ENCODE measurements at places on chromosomes 7 and 10.

DNA sequence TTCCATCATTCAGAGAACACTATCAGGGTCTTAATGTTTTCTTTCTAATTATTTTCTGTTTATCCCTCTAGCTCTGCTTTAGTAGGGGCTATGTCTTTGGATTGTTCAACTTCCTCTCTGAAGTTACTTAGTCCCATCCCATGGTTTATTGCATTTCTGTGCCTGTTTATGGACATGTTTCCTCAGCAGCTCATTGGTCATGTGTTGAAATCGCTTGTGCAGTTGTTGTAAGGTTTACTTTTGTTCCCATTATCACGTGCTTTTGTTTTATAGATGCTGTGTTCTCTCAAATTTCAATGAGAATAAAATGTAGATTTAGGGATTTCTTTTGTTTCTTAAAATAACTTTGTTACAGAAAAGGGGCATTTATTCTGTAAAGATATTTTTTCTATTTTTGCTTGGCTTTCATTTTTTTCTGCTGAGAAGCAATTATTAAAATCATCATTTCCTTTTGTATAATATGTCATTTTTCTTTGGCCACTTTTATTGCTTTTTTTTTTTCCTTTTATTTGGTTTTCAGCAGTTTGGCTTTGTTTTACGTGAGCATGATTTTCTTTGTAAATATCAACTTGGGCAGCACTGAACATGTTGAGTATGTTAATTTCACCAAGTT is 110.9 kb downstream of the CCDC7 start:
- no peak for DNase-seq

- DNase-seq = no peak
These were observed 76.2 kb downstream of the GPR85 start for GRCh38 chr7:113010377-113010776.

DNA sequence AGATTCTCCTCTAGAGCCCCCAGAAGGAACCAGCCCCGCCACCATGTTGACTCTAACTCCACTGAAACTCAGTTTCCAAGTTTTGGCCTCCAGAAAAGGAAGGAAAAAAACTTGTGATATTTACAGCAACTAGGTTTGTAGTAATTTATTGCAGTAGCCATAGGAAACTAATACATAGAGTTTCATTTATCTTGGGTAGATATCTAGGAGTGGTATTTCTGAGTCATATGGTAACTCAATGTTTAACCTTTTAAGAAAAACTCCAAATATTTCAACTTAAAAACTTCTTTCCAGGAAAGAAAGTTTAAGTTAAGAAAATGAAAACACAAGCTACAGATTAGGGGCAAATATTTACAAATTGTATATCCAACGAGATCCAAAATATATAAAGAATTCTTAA is 576.7 kb downstream of the KCNMA1 start:
- DNase-seq = no peak

DNA sequence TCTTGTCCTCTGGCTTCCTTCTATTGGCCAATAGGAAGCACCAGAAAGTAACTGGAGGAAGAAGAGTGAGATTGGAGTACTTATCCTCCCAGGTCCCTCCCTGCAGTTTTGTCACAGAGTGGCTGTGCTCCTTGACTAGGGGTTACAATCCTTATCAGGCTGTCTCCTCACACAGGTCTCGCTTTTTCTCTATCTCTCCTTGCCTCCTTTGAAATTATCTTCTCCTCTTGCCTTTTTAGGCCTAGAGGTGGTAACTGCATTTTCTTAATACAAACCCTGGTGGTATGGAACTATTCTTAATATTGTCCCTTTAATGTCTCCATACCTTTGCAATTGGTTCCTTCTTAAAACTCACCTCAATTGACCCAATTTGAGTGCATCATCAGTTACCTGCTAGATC is 2.7 kb downstream of the PRSS37 start:
- peak; percentile 50 for DNase-seq

GRCh38 chr7:28981161-28981465 is 23.0 kb upstream of the TRIL start:
- DNase-seq = no peak

GRCh38 chr7:33039903-33040292 is 22.7 kb downstream of the NT5C3A start:
- DNase-seq = no peak

- peak; percentile 93 for DNase-seq
These were observed at the start of gene SEMA3C for GRCh38 chr7:80918909-80919721. TSS of gene SEMA3C (minus strand) at chr7:80919051. CDS start at chr7:80916781, 2,270 bp downstream.

GRCh38 chr7:128004623-128005022 is 26.6 kb downstream of the LRRC4 start:
- DNase-seq = no peak

DNA sequence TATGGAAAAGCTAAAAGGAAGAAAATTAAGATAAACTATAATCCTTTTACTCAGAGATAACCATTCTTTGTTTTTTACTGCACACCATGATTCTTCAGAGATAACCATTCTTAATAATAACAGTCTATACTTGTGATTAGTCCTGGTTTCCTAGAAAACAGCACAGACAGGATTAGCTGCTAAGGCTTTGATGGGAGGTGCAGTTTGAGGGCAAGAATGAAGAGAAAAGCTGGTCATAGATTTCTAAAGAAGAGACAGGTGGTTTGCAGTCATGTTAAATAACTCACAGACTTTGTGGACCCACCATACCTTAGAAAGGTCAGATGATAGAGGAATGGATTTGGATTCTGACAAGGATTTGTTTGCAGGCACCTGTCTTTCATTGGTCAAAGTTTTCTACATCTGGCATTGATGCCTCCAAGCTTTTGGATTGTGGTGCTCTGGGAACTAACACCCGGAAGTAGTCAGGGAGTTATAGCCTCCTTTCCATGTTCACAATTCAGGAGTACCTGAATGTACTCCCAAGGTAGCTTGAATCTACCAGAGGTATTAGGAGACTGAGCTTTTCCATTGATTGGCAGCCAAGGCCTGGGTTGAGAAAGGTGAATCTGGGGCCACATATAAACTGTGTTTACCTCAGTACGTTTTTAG is 3.7 kb downstream of the SMC3 start:
- no peak for DNase-seq

DNA sequence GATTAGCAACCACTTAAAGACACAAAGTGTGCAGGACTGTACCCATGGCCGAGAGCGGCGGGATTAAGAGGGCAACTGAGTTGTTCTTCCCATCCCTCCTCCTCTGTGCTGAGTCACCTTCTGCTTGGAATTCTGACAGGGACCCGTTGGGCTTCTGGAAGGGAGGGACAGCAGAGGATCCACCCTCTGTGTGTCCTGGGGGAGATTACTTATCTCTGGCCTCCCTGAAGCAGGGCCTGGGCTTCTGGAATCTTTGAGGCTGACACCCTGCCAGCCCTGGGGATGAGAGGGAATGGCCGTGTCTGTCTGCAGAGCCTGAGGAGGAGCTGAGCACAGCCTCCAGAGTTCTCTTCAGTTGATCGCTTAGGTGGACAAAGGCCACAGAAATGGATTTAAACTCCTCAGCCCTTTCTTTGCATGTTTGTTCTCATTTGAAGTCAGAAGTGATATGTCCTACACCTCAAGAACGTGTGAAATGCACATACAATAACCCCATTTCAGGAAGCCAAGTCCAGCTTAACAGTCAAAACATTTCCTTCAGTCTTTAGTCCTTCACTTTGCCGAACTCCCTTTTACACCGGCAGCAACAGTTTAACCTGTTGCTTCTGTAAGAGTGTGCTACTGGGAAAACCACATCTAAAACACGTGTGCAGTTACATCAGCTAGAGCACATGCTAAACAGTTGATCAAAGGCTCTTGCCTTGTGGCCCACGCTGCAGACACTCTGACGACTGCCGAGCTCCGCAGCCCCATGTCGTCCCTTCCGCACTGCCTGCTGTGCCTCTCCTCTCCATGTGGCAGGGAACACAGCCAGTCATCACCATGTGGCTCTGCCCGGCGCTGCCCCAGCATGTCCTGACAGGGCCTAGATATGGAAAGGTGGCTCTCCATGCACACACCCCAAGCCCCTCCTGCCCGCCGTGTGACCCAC is 55.7 kb downstream of the IKZF1 start:
- DNase-seq = peak; percentile 76

- DNase-seq = no peak
These were observed 3.6 kb upstream of the JAKMIP3 start for GRCh38 chr10:132062116-132062515.

GRCh38 chr7:45402480-45403218 is 171.5 kb upstream of the ADCY1 start:
- peak; percentile 62 for DNase-seq

DNA sequence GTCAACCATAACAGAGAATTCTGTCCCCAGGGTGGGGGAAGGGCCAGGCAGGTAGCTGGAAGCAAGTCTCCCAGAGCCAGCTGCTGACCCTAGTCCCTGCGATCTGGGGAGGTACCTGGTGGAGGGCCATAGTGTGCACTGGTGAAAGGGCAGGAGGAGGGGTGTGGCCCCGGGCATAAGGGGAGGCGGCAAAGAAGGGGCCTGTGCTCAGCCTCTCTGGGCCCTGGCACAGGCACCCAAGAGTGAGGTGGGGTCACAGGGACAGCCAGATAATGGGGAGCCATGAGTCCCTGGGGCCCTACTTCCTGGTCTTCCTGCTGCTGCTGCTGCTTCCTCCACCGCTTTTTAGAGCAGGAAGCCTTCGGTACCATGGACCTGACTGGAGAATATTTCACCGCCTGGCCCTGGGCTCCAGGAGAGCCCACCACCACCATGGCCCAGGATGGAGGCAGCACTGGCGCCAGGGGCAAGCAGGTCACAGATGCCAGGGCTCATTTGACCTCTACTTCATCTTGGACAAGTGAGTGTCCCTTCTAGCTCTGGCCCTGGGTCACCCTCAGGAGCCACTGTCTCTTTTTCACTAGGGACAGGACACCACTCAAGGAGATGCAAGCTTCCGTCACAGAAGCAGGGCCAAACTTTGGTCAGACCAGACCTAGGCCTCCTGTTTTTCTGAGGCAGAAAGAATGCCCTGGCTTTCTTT is at the start of gene ANTXRL:
TSS of gene ANTXRL (plus strand) at position 7 of the 703 bp plus-strand sequence. CDS start at position 273, 266 bp downstream.
- no peak for DNase-seq

DNA sequence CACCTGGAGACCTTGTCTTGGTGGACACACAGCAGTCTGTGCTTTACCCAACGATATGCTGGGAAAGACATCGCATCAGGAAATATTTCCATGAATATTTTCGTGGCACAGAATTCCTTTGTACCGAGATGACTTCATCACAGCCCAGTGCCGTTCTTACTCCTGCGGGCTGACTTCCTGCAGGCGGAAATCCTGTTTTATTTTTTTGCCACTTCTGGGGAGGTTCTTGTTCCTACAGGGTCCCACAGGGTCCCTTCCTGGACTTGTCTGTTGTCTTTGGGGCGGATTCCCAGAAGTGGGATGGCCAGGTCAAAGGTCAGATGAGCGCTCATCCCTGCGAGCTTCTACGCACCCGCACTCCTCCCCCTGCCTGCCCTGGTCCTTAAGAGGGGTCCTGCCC is 86.5 kb downstream of the DNAJB6 start:
- DNase-seq = no peak

GRCh38 chr7:151428378-151429236 is 11.3 kb downstream of the CRYGN start:
- DNase-seq = no peak

- DNase-seq = no peak
These were observed 106.2 kb downstream of the TWIST1 start for GRCh38 chr7:19011212-19011611.

- no peak for DNase-seq
These were observed 22.8 kb upstream of the CRHR2 start for GRCh38 chr7:30705008-30705407.

GRCh38 chr10:13670311-13670710 is 83.5 kb downstream of the PRPF18 start:
- DNase-seq = no peak

- no peak for DNase-seq
These were observed 146.7 kb downstream of the DNAJB6 start for GRCh38 chr7:157483515-157483914.

GRCh38 chr7:93047514-93048099 is 70.2 kb downstream of the SAMD9 start:
- DNase-seq = no peak

DNA sequence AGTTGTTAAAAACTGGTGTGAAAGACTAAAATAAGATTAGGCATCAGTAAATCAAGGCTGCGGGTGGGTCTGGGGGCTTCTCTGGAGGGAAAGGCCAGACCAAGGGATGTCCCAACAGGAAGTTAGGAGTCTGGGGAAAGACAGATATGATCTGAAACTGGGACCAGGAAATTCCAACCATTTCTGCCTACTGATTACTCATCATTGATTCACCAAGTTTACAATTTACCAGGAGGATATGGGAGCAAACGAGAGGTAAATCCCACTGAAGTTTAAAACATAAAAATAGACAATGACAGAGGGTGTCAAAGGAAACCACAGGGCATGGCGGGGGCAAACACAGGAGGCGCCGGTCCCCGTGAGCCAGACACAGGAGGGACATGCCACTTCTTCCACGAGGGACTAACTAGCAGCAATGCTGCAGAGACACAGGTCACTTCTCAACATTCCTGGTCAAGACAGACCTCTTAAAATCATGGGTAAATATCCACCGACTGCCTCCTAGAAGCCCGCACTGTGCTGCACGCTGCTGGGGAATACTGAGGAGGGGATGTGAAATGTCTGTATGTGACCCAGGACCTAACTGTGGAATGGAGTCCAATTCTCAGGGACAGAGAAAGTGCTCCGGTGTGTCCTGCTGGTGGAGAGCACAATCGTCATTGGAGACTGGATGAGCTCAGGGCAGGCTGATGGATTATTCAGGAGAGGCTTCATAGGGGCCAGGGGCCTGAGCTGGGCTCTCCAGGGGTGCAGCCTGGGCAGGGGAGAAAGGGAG is 153.4 kb upstream of the KLF14 start:
- no peak for DNase-seq

- DNase-seq = no peak
These were observed 343.7 kb upstream of the AOAH start for GRCh38 chr7:37068038-37068437.

All from hematopoietic multipotent progenitor cell treated with erythropoietin and hydrocortisone succinate and interleukin-3 and kit ligand, for 4 days (in vitro differentiated cells).